Hippocampal formation (tissue), 2 donors: ENCODE measurements at places on chromosomes 6 and 20.

DNA sequence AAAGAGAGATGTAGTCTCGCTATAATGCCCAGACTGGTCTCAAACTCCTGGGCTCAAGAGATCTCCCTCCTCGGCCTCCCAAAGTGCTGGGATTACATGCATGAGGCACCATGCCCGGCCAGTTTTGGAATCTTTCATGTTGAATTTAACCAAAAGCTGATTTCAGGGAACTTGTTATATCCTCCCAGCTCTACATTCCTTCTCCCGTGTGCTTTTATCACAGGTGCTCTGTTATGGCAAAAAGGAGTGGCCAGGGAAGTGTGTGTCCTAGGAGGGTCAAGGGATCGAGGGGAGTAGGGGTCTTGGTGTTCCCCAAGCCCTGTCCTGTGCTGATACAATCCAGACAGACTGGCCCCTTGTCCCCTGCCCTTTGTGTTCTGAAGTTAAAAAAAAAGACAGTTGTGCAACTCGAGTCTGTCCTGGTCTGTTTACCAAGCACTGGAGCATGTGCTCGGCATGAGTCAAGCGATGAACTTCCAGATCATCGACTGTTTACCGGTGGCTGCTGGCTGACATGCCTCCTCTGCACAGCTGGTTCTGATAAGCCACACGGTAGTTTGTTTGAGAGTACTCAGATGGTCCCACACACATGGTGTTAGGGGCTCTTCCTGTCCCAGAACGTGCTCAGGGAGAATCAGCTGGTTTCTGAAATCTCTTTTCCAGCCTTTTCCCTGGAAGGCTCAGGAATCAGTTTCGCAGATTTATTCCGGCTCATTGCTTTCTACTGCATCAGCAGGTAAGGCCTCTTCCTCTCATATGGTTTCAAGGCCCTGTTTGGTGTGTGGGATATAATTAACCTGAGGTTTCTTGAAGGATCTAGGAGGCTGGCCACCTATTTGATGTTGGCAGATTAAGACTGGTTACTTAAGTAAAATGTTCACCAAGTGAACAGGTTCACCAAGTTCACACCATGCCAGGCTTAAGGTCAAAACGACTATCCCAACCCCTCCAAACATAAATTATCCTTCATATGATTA is 52.6 kb upstream of the NAA20 start:
- DNase-seq: no peak

DNA sequence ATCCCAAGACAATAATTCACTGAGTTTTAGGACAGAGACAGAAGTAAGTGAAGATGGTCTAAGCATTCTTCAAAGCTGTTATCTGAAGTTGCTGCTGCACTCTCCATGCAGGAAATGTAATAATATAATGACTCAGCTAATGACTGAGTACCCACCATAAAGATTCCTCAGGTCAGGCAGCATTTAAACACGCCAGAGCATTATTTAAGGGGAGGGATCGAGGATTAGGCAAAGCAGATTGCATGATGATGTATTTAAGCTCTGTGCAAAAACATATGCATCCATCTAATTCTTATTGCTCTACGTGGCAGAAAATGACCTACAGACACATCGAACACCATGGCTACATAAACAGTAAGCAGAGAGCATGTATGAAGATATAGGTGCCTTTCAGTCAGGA is 216.4 kb downstream of the UNC5CL start:
- no peak for DNase-seq

- DNase-seq: no peak
These were observed 69.1 kb upstream of the FLRT3 start for GRCh38 chr20:14406495-14406894.

GRCh38 chr6:11748591-11749210 is 29.9 kb downstream of the ADTRP start:
- no peak for DNase-seq

DNA sequence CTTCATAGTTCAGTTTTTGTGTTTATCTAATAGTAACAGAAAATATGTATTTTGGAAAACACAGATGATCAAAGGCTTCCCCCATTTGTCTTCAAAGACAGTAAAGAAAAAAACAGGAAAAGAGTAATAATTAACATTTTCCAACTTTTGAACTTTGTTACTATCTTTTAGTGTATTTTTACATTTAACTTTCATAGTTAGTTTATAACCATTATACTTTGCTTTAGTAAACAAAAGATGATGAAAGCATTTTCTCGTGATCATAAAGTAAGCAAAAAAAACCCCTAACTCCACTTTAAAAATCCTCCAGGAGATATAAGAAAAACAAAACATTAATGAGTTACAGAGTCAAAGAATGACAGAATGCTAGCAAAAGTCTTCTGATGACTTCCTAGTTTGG is 13.6 kb upstream of the GPRC6A start:
- no peak for DNase-seq

DNA sequence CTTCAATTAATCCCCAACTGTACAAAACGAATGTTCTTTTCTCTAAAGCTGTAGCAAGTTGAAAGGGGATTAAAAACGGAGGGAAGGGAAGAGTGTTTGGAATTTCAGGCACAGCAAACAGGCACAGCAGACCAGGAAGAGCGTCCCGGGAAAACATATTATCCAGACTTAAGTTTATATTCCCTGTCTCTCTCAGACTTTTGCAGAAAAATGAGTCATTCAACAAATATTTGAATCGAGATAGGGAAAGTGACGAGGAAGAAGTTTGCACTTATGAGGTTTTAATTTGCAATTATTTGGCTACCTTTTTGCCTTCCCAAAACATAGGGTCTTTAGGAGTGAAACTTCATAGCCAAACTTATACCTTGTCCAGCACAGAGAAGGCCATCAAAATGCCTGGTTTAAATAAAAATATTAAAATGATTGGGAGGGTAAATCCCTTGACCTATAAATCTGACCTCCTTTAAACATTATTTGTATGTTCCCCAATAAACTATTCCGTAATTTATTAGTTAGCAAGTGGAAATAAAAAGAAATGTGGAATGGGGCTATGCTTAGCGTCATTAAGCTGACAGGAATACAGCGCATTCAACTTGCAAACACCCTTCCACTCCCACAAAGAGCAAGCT is 16.0 kb downstream of the HFE start:
- DNase-seq: no peak

DNA sequence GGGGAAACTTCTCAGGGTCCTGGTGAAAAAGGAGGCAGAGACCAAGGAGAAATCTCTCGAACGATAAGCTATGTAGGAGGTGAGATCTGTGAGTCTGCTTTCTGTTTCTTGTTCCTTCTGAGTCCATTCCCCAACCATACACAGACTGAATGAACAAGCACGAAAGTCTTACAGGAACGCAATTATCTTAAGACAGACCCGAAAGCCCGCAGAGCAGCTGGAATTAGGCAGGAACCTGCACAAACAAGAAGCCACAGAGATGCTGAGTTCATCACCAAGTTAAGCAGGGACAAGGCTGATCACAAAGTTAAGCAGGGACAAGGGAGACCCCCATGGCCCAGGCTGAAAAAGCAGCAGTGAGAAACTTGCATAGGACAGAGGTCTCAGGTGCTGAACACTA is 21.4 kb upstream of the NELFCD start:
- DNase-seq: no peak

GRCh38 chr6:145977881-145978280 is 13.7 kb upstream of the SHPRH start:
- no peak for DNase-seq

- DNase-seq: no peak
These were observed 374.9 kb upstream of the IRAK1BP1 start for GRCh38 chr6:78492351-78493017.

DNA sequence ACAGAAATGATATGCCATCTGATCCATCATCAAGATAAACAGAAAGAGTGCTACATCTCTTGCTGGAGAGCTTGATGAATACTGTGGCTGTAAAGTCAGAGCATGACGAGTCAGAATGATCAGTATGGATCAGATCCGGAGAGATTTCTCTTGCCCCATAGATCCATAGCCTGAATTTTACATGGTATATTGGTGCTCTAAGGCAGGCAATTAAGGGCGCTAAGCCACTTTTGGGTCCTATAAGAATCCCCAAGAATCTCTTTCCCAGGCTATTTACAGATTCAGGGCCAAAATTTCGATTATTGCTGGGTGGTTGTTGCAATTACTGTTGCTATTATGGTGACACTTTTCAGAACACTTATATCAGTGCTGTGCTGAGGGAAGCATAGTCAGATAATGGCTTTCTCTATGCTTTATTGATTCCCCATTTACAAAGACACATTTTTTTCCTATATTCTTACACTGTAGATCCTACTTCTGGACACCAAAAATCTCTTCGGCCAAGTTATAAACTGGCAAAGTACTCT is 94.4 kb downstream of the ADGRB3 start:
- DNase-seq: peak; percentile 53

GRCh38 chr6:81767163-81767891 is 14.8 kb upstream of the TENT5A start:
- no peak for DNase-seq

GRCh38 chr6:24064106-24064505 is 61.9 kb upstream of the NRSN1 start:
- DNase-seq: peak; percentile 9

DNA sequence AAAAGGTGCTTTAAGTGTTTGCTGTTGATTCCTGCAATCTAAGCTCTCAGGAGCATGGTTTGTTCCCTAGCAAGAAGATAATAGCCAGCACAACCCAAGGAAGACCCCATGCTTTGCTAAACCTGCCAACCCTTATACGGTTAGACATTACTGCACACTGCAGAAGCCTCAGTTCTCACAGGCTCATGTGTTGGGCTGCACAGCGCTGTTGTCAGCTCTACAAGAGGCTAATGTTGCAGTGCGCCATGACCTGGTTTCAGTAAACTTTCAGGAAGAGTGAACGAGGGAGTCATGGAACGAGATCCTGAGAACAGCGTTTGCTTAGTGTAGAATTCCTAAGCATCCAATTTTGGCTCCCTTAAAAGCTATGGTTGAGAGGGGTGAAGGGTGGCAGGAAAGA is 218.5 kb downstream of the ARHGAP18 start:
- DNase-seq: no peak

DNA sequence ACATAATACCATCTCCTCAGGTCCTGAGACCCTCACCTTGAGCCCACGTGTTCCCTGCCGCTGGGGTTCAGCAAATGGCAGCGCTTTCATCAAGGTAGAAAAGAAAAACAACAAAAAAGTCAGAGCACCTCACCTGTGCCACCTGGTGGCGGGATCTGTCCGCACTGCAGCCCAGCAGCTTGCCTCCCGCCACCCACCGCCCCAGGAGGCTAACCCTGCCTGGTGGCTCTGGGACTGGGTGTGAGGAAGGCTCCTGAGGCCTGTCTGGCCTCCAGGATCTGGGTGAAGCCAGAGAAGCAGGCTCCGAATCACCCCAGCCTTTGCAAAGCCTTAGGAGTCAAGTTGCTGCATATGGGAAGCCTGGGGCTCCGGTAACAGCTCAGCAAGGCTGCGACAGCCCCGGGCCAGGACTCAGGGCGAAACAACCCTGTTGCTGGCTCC is 270.8 kb downstream of the BMP7 start:
- DNase-seq: no peak

GRCh38 chr6:121510568-121511177 is 75.2 kb downstream of the GJA1 start:
- no peak for DNase-seq

DNA sequence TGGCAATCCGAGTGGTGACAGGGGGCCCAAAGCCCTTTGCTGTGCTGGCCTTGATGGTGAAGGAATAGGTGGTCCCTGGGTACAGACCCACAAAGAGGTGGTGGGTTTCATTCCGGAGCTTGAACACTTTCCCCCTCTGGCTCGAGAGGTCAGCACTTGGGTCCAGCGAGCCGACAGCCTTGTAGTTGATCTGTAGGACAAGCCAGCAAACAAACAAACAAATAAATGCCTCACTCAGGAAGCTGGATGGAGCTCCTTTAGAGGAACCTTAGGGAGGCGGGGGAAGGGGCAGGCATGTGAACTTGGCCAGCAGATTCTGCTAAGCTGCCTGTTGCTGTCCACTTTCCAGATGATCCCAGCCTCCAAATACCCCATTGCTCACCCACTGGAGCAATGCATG is 733.9 kb upstream of the CHD6 start:
- DNase-seq: no peak

DNA sequence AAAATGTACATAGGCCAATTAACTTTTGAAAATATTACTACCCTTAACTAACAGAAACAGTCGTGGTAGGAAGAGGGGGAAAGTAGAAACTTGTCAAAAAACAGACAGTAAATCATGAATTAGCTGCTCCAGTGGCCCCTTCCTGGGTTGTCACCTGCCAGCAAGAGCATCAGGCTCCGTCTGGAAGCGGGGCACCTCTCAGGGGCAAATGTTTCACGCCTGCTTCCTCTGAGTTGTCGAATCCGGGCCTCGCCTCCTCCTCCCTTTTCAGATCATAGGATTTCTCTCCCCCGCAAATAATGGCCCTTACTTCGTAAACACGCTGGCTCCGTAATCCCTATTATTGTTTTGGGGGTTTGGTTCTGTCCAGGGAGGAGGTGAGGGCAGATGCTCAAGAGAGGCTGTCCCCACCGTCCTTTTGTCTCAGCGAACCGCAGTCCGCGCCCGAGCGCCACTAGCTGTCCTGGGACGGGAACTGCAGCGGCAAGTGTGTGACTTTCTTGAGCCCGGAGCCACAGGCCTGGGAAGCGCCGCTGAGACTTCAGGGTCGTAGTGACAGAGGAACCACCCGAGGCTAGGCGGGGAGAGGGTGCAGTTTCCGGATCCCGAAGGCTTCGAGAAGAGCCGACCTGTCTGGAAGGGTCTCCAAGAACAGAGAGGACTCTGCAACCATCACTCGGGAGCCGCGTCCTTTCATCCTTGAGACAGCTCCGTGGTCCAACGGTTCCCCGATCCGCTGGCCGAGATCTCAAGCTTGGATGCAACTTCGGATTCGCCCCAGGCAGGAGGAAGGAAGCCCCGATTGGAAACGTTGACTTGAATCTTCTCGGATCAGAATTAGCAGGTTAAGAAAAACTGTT is 214.5 kb upstream of the ZNF184 start:
- peak; percentile 62 for DNase-seq

DNA sequence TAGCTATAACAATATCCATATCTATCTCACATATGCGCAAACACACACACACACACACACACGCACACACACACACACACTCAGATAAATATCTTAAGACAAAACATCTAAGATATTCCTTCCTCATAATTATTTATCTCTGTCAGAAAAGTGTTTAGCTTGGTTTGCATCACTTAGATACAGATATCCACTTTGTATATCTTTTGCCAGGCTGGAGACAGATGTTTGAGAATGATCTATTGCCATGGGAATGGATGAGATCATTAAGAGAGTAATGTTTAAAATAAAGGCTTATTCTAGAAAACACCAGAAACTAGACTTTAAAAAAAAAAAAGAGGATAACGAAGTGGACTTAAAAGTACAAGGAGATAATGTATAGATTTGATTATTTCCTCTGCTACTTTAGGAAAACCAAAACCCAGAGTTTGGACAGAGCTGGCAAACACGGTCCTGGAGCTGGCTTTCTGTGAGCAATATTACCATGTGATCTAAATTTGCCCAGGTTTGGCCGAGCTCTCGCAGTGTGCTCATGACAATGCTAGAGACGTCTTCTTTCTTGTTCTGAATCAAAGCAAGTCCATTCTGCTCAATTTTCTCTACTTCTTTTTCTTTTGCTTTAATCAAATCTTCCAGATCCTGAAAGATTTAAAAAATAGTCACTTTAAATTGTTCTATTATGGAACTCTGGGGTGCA is 411.8 kb downstream of the SYNE1 start:
- no peak for DNase-seq

GRCh38 chr20:21289651-21290050 is 13.5 kb upstream of the XRN2 start:
- no peak for DNase-seq
